ENCODE measurements at places on chromosomes 11 and 22.
A peak's percentile ranks its signal among the peaks of the same experiment; 100 is the strongest.

GRCh38 chr22:50626850-50627641 is 906 bp downstream of the ARSA start:
- H3K27ac ChIP-seq: peak overlapping the region; percentile 9
- peak; percentile 50 for DNase-seq
- H3K27me3 ChIP-seq: no peaks in the 10 kb centered on the region
- no peaks in the 10 kb centered on the region for H3K36me3 ChIP-seq
- H3K4me1 ChIP-seq: peaks cover 10% of the 10 kb centered on the region
- peak overlapping the region; percentile 90 for H3K4me3 ChIP-seq

GRCh38 chr11:100984668-100985067 is 144.9 kb downstream of the PGR start:
- DNase-seq: no peak
- H3K36me3 ChIP-seq: no peaks in the 10 kb centered on the region
- no peak overlapping the region for H3K4me3 ChIP-seq

DNA sequence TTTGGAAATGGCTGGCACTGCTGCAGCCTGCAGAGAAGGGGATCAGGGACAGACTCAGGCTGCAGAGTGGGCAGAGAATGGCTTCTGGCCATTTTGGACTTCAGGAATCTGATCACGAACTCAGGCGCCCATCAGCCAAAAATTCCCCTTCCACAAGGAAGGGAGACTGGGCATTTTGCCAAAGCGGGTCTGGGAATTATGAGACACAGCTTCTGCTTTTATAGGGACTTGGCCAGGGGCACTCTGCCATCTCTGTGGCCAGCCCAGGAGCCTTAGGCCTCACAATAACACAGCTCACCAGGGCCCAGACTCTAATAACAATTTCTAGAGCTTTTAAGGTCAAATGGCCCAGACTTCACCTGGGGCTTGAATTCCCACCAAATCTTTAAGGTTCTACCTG is 74.7 kb downstream of the CHST1 start:
- H3K4me3 ChIP-seq: no peak overlapping the region
- no peak for DNase-seq
- H3K4me1 ChIP-seq: no peaks in the 10 kb centered on the region
- H3K27ac ChIP-seq: no peak overlapping the region

GRCh38 chr11:13068211-13068610 is 59.1 kb downstream of the RASSF10 start:
- DNase-seq: no peak
- H3K36me3 ChIP-seq: no peaks in the 10 kb centered on the region
- H3K27me3 ChIP-seq: peaks cover 4% of the 10 kb centered on the region
- H3K4me1 ChIP-seq: peaks cover 6% of the 10 kb centered on the region
- H3K27ac ChIP-seq: no peak overlapping the region
- H3K4me3 ChIP-seq: no peak overlapping the region

- H3K27ac ChIP-seq: no peak overlapping the region
- no peak overlapping the region for H3K4me3 ChIP-seq
- H3K4me1 ChIP-seq: no peaks in the 10 kb centered on the region
- no peak for DNase-seq
Observed at GRCh38 chr22:32233091-32233490, 22.1 kb downstream of the SLC5A4 start.

GRCh38 chr11:75437966-75438659 is 5.1 kb upstream of the KLHL35 start:
- no peak for DNase-seq
- no peak overlapping the region for H3K27ac ChIP-seq
- no peaks in the 10 kb centered on the region for H3K27me3 ChIP-seq
- no peaks in the 10 kb centered on the region for H3K36me3 ChIP-seq
- no peak overlapping the region for H3K4me3 ChIP-seq

- no peaks in the 10 kb centered on the region for H3K36me3 ChIP-seq
- H3K27ac ChIP-seq: no peak overlapping the region
Observed at GRCh38 chr22:20721409-20722218, 52.3 kb upstream of the SERPIND1 start.

DNA sequence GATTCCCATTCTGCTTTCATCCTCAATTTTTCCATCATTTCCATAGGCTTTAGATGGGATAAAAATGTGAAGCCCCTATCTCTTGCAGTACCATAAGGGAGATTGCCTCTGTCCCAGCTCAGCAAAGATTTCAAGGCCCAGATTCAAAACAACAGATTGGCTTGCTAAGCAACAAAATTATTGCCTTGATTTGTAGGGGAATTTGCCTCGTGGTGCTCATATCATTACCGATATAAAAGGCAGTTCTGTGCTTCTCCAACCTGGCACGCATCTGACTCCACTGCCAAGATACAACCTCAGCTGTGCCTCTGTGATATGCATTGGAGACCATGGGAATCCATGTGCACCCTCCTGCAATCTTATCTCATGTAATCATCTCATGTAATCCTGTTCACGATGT is 25.0 kb upstream of the CEP126 start:
- H3K27me3 ChIP-seq: no peaks in the 10 kb centered on the region
- H3K36me3 ChIP-seq: no peaks in the 10 kb centered on the region
- no peaks in the 10 kb centered on the region for H3K4me1 ChIP-seq
- H3K27ac ChIP-seq: no peak overlapping the region
- no peak for DNase-seq
- no peak overlapping the region for H3K4me3 ChIP-seq

GRCh38 chr11:115996808-115997188 is 492.6 kb upstream of the CADM1 start:
- no peaks in the 10 kb centered on the region for H3K36me3 ChIP-seq
- no peak overlapping the region for H3K4me3 ChIP-seq
- no peak for DNase-seq
- no peak overlapping the region for H3K27ac ChIP-seq
- H3K4me1 ChIP-seq: no peaks in the 10 kb centered on the region
